ENCODE measurements at places on chromosomes 1 and 21. TPM values are rescaled to one million over a fixed set of nuclear protein-coding genes. Genes with fewer than 3 reads are reported as not detected.

GRCh38 chr1:2554621-2555387 lies 1.4 kb upstream of the TNFRSF14 start:
- no peak for DNase-seq

FMO2 gene
- polyA plus RNA-seq: 0.05 TPM

TCHH gene
- polyA plus RNA-seq: 0.14 TPM

NBPF6 gene
- polyA plus RNA-seq: not detected

SPRR2B gene
- polyA plus RNA-seq: not detected

CYP2J2 gene
- polyA plus RNA-seq: 6.7 TPM

GRCh38 chr1:78015148-78015547 lies 10.4 kb downstream of the DNAJB4 start:
- no peak for DNase-seq

- no peak for DNase-seq
Observed at GRCh38 chr1:22821027-22821426, 110.4 kb downstream of the EPHB2 start.

- DNase-seq: peak; percentile 78
Observed at GRCh38 chr1:192892934-192893333, 84.1 kb downstream of the RGS2 start.

CASQ1 gene
- polyA plus RNA-seq: not detected

CDC7 gene
- polyA plus RNA-seq: 2.6 TPM
